ENCODE measurements at places on chromosomes 1 and 21. TPM values are rescaled to one million over a fixed set of nuclear protein-coding genes. Genes with fewer than 3 reads are reported as not detected.

- H3K27ac ChIP-seq = peak overlapping the region; percentile 61
- no peaks in the 10 kb centered on the region for H3K27me3 ChIP-seq
Measured at GRCh38 chr1:8711151-8711550, 106.3 kb downstream of the RERE start.

- no peaks in the 10 kb centered on the region for H3K27me3 ChIP-seq
- DNase-seq = no peak
- H3K4me1 ChIP-seq = peaks cover 62% of the 10 kb centered on the region
Measured at GRCh38 chr1:37478451-37478881, 4.1 kb downstream of the ZC3H12A start.

DNA sequence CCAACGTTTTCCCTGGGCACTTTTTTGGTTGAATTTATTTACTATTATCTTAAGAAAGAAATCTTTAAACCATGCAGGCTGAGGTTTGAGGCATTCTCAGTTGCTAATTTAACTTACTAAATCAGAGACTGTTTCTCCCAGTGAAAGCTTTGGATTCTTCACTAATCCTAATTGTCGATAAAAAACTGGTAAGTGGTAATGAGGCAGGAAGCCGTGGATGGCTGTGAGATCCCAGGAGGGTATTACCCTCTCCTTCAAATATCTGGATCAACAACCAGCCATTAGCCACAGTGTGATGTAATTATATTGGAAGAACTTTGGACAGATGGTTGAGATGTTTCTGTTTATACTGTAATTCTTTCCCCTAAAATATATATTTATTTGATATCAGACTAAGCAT, 485.0 kb downstream of the DISC1 start:
- no peak overlapping the region for H3K27ac ChIP-seq
- peaks cover 3% of the 10 kb centered on the region for H3K27me3 ChIP-seq
- no peak overlapping the region for H3K4me3 ChIP-seq
- no peak for DNase-seq
- no peaks in the 10 kb centered on the region for H3K4me1 ChIP-seq
- no peaks in the 10 kb centered on the region for H3K36me3 ChIP-seq

- no peak for DNase-seq
- H3K4me3 ChIP-seq = no peak overlapping the region
- no peaks in the 10 kb centered on the region for H3K36me3 ChIP-seq
- peaks cover 82% of the 10 kb centered on the region for H3K4me1 ChIP-seq
- H3K27ac ChIP-seq = peak overlapping the region; percentile 33
Measured at GRCh38 chr1:175198332-175198731, 5.8 kb upstream of the KIAA0040 start.

DNA sequence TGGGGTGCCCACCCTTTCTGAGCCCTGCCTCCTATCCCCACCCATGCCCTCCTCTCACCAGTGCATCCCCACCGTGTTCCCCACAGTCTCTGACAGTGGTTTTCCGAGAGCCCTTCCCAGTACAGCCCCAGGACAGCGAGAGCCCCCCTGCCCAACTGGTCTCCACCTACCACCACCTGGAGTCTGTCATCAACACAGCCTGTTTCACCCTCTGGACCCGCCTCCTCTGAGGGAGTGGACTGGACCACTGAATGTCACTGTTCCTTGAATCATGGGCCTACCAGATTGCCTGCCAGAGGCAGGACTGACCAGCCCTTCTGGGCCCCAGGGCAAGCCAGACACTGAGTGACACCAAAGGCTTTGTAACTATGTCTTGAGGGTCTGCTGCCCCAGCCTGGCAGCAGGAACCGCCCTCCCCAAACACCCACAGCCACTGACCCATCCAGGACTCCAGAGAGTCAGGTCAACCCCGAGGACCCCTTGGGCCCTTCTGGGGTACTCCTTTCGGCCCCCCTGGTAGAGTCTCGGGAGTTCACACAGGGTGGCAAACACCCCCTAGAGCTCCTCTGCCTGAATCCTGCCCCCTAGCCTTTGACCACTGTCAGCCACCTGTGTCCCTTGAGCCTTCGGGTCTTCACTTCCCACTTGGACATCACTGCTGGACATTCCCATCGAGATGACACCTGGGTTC, 3.3 kb downstream of the HYI start:
- H3K4me1 ChIP-seq = peaks cover 17% of the 10 kb centered on the region
- no peak overlapping the region for H3K4me3 ChIP-seq
- peaks cover 2% of the 10 kb centered on the region for H3K27me3 ChIP-seq
- no peak overlapping the region for H3K27ac ChIP-seq
- DNase-seq = no peak
- peaks cover 67% of the 10 kb centered on the region for H3K36me3 ChIP-seq

GRCh38 chr1:18548643-18549042, 67.9 kb downstream of the KLHDC7A start:
- no peak for DNase-seq
- H3K4me1 ChIP-seq = no peaks in the 10 kb centered on the region
- no peak overlapping the region for H3K27ac ChIP-seq

- DNase-seq = no peak
- peaks cover 11% of the 10 kb centered on the region for H3K4me1 ChIP-seq
- no peaks in the 10 kb centered on the region for H3K36me3 ChIP-seq
- H3K27me3 ChIP-seq = no peaks in the 10 kb centered on the region
Measured at GRCh38 chr1:160720356-160721085, 8.9 kb upstream of the CD48 start.

GRCh38 chr1:209880031-209880430, 52.3 kb downstream of the UTP25 start:
- H3K4me1 ChIP-seq = no peaks in the 10 kb centered on the region
- H3K27me3 ChIP-seq = peaks cover 21% of the 10 kb centered on the region
- H3K4me3 ChIP-seq = no peak overlapping the region

GRCh38 chr1:248858891-248859889, at the start of gene ZNF692:
ZNF692 (minus strand) TSS chr1:248859085; CDS start chr1:248858309, 776 bp downstream.
- H3K36me3 ChIP-seq = peaks cover 17% of the 10 kb centered on the region
- peak within 1 kb of the TSS; percentile 97 for H3K27ac ChIP-seq
- H3K4me3 ChIP-seq = peak within 1 kb of the TSS; percentile 87
- peak; percentile 97 for DNase-seq
- H3K27me3 ChIP-seq = no peaks in the 10 kb centered on the region
- H3K4me1 ChIP-seq = peaks cover 55% of the 10 kb centered on the region

DNA sequence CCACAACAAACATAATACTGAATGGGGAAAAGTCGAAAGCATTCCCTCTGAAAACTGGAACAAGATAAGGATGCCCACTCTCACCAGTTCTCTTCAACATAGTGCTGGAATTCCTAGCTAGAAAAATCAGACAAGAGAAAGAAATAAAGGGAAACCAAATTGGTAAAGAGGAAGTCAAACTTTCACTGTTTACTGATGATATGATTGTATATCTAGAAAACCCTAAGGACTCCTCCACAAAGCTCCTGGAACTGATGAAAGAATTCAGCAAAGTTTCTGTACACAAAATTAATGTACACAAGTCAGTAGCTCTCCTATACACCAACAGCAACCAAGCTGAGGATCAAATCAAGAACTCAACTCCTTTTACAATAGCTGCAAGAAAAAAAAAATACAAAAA, 6.9 kb upstream of the F13B start:
- H3K27me3 ChIP-seq = no peaks in the 10 kb centered on the region
- H3K4me3 ChIP-seq = no peak overlapping the region
- no peaks in the 10 kb centered on the region for H3K36me3 ChIP-seq
- H3K27ac ChIP-seq = no peak overlapping the region
- H3K4me1 ChIP-seq = no peaks in the 10 kb centered on the region
- DNase-seq = no peak

The CTH gene
- 4.3 TPM for total RNA-seq

The LIN28A gene
- not detected for total RNA-seq

The AURKAIP1 gene
- total RNA-seq = 91.5 TPM

The OR14K1 gene
- total RNA-seq = not detected

The CA14 gene
- not detected for total RNA-seq

The RRP15 gene
- 26.9 TPM for total RNA-seq

The CELA3A gene
- not detected for total RNA-seq

All from activated B cell treated with CpG ODN at 0.5 μM for 24 hours (primary cell).